ENCODE measurements at places on chromosomes 2 and 18.
A peak's percentile ranks its signal among the peaks of the same experiment; 100 is the strongest.

DNA sequence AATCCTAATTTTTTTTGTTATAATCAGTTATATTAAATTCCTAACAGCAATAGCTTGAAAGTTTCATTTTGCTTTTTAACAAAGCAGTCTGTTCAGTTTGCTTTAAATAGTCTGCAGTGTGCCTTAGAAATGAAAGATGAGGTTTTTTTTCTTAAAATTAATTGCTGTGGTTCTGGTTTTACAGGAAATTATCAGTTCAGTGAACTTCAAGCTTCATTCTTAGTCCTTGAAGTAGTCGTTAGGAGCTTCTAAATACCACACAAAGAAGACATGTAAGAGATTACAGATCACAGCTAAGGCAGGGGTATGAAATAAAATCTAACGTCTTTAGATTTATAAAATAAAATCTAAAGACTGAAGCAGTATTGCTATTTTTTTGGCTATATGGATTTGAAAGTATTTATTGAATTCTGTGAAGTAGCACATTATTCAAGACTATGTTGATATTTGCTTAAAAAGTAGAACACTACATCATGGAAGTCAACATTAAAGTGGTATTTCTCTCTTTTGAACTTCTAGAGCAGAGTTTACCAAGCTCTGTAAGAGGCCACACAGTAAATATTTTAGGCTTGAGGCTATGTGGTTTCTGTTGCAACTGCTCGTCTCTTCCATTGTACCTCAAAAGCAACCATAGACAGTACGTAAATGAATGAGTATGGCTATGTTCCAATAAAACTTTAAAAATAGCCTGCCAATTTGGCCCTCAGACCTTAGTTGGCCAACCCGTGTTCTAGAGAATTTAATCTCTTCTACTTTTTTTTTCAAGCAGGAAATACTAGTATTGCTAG is 81.5 kb upstream of the STON1 start:
- DNase-seq = peak; percentile 75

DNA sequence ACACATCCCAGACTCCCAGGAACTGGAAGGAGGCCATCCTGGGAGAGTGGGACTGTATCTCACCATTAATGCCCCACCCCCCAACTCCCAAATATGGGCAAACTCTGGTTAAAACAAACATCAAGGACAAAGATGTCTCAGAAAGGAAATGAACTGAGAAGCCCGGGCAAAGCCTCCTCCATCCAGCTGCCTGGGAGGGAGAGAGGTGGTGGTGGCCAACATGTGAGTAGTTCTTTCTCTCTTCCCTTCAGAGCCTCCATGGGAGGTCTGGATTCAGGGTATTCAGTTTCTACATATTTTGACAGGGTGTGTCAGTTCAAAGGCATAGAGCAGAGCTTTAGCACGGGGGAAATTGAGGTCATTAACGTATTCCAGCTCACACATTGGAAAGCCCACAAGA is 57.5 kb downstream of the CXCR4 start:
- no peak for DNase-seq

DNA sequence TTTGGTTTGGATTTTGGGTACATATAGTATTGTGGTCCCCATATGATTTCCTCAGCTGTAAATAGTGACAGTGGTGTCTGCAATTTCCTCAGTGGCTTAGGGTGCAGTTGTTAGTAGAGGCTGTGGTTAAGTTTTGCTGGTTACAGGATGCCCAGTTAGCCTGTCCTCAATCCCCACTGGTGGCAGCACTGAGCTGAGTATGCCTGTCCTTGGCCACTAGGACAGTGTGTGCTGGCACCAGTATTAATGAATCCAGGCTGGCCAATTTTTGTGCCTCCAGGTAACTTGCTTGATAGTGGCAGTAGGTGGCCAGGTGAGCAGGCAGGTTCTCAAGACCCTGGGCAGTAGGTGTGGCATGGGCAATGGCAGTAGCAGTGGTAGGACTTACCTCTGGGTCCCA is 973.1 kb downstream of the TMEM182 start:
- DNase-seq = no peak

DNA sequence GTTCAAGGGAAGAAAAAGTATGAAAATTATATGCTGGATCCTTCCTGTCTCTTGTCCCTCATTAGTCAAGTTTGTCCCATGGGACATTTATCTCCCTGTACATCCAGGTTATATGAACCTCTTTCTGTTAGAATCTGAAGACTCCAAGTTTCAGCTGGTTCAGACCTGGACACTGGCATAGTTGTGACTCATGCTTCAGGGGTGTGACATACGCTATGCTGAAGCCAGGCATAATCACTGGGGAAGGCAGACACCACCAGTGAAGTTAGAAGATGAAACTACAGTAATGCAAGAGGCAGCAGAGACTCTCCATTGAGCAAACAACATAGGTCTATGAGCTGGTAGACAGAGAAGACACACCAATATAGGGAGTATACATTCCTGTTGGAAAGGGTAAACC is 269.7 kb upstream of the SLC8A1 start:
- DNase-seq = no peak

DNA sequence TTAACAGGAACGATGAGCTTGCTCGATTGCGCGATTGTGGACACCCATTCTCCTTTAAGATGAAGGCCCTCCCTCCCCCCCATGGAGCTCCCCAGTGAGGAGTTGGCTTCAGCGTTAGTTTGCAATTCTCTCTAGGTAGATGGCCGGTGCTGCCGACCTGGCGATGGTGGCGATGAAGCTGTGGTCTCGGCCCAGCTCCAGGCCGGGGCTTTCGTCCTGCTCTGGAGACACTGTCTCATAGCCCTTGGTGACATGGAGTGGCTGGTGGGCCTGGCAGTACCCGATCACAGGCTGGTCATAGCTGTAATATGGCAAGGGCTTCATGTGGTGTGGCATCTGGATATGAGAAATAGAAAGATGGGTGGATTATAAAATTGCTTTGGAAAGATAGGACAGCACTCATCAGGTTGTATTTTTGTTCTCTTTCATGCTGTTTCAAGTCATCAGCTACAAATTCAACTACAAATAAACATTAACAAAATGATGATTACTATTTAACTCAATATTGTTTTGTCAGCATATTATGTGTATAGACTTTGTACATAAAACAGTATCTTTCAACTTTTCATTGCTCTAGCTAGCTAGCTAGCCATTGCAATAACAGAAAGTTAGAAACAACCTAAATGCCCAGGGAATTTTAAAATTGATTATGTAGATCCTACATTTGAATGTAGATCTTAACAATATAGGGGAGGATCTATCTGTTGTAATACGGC is 773.4 kb downstream of the LRRTM4 start:
- DNase-seq = no peak

DNA sequence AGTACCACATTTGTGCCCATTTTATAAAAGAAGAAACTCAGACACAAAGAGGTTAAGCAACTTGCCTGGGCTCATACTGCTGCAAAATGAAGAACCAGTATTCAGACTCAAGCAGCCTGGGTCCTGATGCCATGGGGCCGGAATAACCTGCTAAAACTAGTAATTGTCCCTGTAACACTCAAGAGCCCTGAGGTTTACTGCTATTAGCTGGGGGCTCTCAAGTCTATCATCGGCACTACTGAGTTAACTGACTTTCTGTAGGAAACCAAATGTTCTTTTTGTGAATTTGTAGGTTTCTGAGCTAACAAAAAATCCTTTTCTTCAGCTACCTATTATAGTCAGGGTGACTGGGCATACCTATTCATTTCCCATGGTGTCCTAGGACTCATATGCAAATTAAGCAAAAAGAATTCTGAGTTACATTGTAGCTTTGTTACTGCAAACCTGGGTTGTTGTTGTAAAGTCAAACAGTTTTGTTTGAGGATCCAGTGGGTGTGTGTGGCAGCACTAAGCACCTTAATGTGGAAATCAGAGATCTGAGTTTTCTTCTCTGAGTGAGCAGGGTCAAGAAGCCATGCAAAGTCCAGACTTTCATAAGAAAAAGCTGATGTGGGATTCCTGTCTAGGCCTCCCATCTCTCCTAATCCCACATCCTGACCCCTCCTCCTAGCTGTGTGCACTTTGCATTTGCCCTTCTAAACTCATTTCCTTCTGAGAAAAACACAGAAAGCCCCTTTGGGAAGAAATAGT is 72.4 kb upstream of the TNP1 start:
- DNase-seq = no peak

GRCh38 chr2:71853858-71854257 is 293.8 kb downstream of the CYP26B1 start:
- DNase-seq = no peak

DNA sequence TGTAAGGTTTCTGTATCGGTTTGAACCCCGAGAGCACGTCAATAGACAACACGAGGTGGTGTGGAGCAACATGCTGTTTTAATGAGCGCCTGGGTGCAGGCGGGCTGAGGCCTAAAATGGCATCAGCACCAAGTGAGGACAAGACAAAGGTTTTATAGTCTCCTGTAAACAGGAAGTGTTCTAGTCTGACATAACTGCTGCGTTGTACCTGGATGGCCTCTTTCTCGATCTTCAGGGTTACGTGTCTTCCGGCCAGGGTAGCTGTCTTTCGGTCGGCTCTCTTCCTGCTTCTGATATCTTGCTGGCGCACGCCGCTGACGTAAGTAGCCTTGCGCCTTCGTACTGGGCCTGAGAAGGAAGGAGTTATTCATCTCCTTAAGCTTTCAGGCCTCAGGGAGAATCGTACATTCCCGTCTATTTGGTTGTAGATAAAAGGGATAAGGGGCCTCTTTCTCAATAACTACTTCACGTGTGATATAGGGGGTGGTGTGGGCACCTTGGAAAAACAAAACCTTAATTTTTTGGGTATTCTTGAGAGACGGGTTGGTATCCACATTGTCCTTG is 53.5 kb downstream of the KYNU start:
- DNase-seq = no peak

- no peak for DNase-seq
Observed at GRCh38 chr2:48530033-48530811, at the start of gene STON1. STON1 (plus strand) TSS chr2:48530154; CDS start chr2:48580634, 50,480 bp downstream.

- DNase-seq = no peak
Observed at GRCh38 chr2:63628403-63628942, 39.7 kb downstream of the MDH1 start.

- DNase-seq = no peak
Observed at GRCh38 chr2:115484486-115484885, 1042.0 kb downstream of the DPP10 start.

GRCh38 chr2:235171550-235172031 is 219.8 kb downstream of the SH3BP4 start:
- no peak for DNase-seq

DNA sequence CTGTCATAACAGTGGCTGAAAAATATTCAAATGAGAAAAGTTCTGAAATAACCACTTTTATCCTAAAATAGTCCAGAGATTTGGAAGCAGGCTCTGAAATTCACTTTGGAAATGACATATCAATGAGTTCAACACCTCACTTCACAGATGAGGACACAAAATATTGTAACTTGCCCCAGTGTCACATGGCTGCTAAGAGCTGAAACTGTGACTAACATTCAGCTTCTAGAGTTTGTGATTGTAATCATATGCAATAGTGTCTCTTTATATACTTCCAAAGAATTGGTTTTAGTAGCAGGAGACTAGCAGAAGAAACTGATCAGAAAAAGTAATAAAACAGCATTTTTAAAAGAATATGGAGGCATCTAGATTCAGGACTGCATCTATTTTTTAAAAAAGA is 52.1 kb downstream of the SFT2D3 start:
- no peak for DNase-seq

- no peak for DNase-seq
Observed at GRCh38 chr2:231708773-231709635, 679 bp downstream of the PTMA start.

- DNase-seq = no peak
Observed at GRCh38 chr2:28049899-28050298, 159.4 kb downstream of the BABAM2 start.

- no peak for DNase-seq
Observed at GRCh38 chr2:193581807-193582206, 1387.1 kb upstream of the TMEFF2 start.

DNA sequence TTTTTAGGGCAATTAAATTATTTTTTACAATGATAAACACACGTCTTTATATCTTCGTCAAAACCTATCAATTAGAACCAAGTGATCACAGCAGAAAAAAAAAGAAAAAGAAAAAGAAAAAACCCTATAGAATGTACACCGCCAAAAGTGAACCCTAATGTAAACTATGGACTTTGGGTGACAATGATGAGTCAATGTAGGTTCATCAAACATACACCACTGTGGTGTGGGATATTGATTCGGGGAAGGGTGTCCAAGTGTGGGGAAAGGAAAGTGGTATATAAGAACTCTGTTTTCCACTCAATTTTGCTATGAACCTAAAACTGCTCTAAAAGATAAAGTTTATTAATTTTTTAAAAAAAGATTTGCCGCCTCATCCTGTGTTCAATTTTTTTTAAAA is 85.1 kb downstream of the DYNC1I2 start:
- DNase-seq = no peak

GRCh38 chr2:21276163-21276562 is 152.4 kb downstream of the TDRD15 start:
- no peak for DNase-seq

All from astrocyte of the cerebellum (primary cell).